Frontal cortex (tissue), 4 donors: ENCODE measurements at places on chromosomes 1 and 21. TPM values are rescaled to one million over a fixed set of nuclear protein-coding genes. Genes with fewer than 3 reads are reported as not detected.

Gene ALDH9A1
- 63.6 TPM for total RNA-seq

Gene ELF3
- total RNA-seq = under 0.01 TPM

Gene PLA2G2C
- total RNA-seq = not detected

Gene C1orf87
- not detected for total RNA-seq

Gene AHCYL1
- 21.2 TPM for total RNA-seq

Gene EFNA3
- 9.8 TPM for total RNA-seq

Gene ARPC5
- 123 TPM for total RNA-seq

Gene C1orf56
- 2.0 TPM for total RNA-seq

Gene SLFNL1
- total RNA-seq = 0.82 TPM

Gene KLHL12
- 43.6 TPM for total RNA-seq

Gene SMPDL3B
- total RNA-seq = 0.82 TPM

Gene NBPF11
- 11.8 TPM for total RNA-seq

Gene AKT3
- total RNA-seq = 249 TPM

Gene KRTAP27-1
- not detected for total RNA-seq

Gene OVAAL
- total RNA-seq = not detected

Gene DUSP23
- 22.8 TPM for total RNA-seq

Gene GSTM3
- total RNA-seq = 80.3 TPM

Gene MAB21L3
- under 0.01 TPM for total RNA-seq

Gene SLC30A10
- total RNA-seq = 19.2 TPM

Gene KDF1
- not detected for total RNA-seq

Gene ENAH
- 48.5 TPM for total RNA-seq

Gene TCEA3
- total RNA-seq = 2.0 TPM

Gene MTARC1
- 19.6 TPM for total RNA-seq

Gene LAPTM5
- 3.7 TPM for total RNA-seq
